GM06990 (cell line): ENCODE measurements at places on chromosomes 11 and 22.

GRCh38 chr22:37916311-37916710, 10.2 kb downstream of the MICALL1 start:
- DNase-seq: no peak

- DNase-seq: no peak
Measured at GRCh38 chr11:1530686-1531448, 41.2 kb downstream of the DUSP8 start.

- DNase-seq: no peak
Measured at GRCh38 chr11:76524919-76525318, 80.1 kb downstream of the EMSY start.

DNA sequence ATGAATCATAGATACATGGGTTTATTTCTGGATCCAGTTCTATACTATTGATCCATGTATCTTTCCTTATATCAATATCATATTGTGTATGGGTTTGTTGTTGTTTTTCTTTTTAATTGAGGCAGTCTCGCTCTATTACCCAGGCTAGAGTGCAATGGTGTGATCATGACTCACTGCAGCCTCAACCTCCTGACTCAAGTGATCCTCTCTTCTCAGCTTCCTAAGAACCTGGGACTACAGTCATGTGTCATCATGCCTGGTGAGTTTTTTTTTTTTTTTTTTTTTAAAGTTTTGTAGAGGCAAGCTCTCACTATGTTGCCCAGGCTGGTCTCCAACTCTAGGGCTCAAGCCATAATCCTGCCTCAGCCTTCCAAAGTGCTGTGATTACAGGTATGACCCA, 1589.4 kb upstream of the TENM4 start:
- DNase-seq: no peak

DNA sequence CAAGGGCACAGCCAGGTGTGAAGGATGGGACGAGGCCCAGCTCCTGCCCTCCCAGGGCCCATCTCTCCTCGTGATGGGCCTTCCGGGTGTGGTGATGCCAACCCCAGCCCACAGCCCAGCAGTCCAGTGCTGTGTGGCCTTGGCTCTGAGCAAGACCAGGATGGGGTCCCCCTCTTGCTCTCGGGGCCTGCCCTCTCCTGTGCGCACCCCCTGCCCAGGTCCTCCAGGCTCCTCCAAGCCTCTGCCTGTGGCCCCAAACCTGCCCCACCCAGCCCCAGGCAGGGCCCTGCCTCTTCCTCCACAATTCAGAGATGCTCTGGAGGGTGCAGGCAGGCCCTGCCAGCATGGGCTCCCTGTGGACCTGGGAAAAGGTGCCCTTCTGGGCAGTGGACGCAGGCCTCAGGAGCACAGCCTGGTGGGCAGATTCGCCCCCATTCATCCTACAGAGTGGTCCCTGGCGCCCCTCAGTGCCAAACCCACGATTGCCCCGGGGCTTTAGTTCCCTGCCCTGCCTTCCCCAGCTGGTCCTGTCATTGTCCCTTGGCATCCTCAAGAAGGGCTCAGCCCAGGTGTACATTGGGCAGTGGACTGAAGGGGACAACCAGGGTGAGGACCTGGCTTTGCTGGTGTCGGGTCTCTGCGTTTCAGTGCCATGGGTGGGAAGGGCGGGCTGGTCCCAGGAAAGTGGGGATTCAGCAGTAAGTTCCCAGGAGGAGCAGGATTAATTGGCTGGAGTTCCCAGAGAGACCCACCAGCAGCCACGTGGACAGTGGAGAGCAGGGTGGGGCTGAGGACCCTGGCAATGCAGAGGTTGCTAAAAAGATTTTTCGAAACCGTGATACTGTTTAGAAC, 19.8 kb downstream of the EIF1AD start:
- no peak for DNase-seq

GRCh38 chr22:35128637-35129036, 62.7 kb downstream of the ISX start:
- peak; percentile 80 for DNase-seq

DNA sequence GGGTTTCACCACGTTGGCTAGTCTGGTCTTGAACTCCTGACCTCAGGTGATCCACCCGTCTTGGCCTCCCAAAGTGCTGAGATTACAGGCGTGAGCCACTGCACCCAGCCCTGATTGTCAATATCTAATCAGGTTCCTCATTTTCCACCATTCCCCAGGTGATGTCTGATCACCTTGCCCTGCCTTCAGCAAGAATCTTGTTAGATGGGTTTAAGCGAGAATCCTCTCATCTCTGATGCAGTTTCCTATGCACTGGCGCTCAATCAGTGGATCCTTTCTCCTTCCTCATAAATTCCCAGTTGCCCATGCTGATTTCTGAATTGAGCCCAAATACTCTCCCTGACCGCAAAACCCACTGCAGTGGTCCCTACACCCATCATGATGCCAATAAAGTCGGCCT, 664 bp upstream of the ZC3H7B start:
- DNase-seq: no peak

- DNase-seq: no peak
Measured at GRCh38 chr22:21108379-21109115, 62.8 kb downstream of the LRRC74B start.

- no peak for DNase-seq
Measured at GRCh38 chr11:134034496-134035381, 34.1 kb upstream of the JAM3 start.
